ENCODE measurements at places on chromosomes 6 and 20.

GRCh38 chr6:48664826-48665225 is 553.8 kb upstream of the PTCHD4 start:
- no peak for DNase-seq

- no peak for DNase-seq
Measured at GRCh38 chr6:170084166-170084730, 206.6 kb downstream of the DLL1 start.

GRCh38 chr6:89048985-89049384 is 31.6 kb upstream of the PNRC1 start:
- DNase-seq = no peak

DNA sequence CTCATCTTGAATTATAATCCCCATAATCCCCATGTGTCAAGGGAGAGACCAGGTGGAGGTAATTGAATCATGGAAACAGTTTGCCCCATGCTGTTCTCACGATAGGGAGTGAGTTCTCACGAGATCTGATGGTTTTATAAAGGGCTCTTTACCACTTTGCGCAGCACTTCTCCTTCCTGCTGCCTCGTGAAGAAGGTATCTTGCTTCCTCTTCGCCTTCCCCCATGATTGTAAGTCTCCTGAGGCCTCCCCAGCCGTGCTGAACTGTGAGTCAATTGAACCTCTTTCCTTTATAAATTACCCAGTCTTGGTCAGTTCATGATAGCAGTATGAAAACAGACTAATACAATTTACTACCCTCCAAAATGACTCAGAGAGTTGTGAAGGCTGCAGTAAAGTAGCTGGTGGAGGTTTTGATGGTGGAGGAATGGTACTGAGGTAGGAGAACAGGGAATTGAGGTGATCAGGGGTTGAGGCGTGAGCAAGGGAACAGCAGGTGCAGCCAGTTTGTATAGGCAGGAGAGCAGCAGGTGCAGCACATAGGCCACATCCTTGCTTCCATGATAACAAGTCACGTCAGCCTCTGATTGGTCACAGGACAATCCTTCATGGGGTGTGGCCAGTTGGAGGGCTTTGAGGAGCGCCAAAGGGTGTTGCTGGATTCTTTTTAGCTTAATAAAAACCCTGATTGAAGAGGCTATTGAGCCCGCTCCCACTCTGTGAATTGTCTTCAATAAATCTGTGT is 150.0 kb downstream of the CDC5L start:
- no peak for DNase-seq

- no peak for DNase-seq
Measured at GRCh38 chr20:472889-473292, 10.6 kb upstream of the TBC1D20 start.

DNA sequence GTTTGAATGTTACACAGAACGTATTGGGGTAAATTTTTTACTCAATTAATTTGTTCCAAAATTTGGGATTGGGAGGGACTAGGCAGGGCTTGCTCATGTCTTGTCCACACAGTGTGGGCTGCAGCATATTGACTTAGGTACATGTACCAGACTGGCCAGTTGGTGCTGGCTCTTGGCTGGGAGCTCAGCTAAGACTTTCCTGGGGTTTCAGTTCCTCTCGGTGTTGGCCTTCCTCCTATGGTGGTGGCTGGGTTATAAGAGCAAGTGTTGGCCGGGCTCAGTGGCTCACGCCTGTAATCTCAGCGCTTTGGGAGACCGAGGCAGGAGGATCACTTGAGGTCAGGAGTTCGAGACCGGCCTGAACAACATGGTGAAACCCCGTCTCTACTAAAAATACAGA is 4.9 kb downstream of the CENPQ start:
- DNase-seq = no peak

DNA sequence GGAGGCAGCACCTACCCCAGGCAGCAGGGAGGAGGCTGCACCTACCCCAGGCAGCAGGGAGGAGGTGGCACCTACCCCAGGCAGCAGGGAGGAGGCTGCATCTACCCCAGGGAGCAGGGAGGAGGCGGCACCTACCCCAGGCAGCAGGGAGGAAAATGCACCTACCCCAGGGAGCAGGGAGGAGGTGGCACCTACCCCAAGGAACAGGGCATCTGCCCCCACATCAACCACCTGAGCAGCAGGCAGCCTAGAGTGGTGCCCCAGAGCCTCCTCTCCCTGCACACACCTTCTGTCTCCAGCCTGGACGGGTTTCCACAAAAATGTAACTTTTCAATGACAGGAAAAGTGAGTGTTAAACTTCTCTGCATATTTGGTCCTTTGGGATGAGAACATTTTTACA is 10.2 kb downstream of the KCNQ2 start:
- no peak for DNase-seq

- DNase-seq = no peak
Measured at GRCh38 chr20:18388860-18389259, 78.0 kb downstream of the DZANK1 start.

- no peak for DNase-seq
Measured at GRCh38 chr6:126172131-126172530, 167.8 kb upstream of the CENPW start.

DNA sequence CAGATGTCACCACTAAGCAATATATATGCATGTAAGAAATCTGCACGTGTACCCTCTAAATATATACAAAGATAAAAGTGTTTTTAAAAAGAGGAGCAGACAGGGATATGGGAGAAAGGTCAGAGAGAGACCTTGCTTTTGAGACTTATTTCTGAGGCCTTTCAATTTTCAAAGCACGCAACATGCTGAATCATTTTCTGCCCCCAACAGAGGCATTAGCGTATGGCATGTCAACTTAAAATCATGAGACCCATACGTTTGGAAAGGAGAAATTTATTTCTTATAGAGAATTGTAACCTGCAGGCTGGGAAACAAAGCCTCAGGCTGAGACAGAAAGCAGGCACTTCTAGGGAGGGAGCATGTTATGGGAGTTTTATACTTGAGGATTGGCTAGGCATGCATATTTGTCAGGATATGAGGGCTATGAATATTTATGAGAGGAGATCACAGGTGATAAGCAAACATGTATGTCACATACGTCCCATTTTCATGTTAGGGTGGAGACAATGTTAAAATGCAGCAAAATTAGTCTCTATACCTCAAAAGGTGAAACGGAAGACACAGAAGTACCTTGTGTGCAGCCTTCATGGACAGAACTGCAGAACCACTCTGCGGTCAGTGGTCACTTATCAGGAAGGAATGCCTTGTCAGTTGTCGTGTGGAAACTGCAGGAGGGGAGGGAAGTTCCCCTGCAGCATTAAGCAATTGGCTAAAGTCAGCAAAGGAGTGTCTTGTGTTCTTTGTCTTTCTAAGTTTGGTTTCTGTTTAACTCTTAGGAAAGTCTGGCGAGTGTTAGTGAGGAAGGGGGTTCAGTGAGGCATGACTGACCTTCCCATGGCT is 6.3 kb upstream of the GABRR2 start:
- no peak for DNase-seq

DNA sequence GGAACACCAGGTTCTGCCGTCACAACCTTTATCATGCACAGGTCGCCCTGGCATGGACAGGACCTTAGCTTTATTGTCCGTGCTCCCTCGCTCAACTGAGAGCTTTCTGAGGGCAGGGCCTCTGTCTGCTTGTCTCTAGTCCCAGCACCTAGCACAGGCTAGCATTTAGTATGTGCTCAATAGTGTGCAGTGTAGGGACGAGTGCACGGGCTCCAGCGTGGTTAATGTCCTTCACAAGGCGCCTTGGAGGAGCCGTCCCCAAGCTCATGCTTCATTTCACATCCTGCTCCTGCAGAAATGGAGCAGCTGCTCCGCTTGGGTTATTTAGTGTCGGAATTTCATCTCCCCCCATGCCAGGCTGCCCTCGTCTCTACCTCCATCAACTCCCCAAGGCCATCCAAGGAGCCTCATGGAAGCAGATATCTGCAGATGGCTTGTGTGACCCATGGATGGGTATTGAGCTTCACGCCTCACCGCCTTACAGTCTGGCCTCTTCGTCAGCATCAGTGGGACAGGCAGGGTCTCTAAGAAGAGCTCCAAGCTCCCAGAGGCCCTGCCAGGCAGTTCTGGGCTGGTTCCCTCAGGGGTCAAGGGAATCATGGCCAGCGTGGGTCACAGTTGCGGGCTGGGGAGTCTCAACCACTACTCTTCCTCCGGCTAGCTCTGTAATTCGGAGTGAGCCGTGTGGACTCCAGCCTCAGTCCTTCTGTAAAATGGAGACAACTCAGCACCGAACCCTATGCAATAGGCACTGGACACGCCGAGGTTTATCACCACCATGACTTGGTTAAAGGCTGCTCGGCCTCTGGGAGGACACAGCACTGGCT is 60.8 kb upstream of the APCDD1L start:
- DNase-seq = no peak

- no peak for DNase-seq
Measured at GRCh38 chr6:98118397-98119045, 715.9 kb upstream of the POU3F2 start.

GRCh38 chr6:53608396-53608795 is 57.2 kb downstream of the KLHL31 start:
- DNase-seq = no peak

DNA sequence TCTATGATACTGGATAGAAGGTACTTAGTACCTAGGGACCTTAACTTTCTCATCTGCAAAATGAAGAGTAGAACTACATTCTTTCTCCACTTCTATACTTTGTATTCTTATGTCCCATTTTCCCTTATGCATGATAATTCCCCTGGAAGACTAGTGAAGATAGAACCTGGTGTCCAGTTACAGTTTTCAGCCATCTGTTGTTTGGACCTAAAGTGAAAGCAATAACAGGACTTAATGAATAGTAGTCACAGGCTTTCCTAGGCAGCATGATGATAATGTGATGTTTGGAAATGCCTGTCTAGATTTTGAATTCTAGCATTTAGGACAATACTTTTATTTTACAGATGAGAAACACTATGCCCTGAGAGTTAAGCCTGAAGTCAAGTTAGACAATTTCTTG is 153.8 kb downstream of the RIMS1 start:
- DNase-seq = no peak

DNA sequence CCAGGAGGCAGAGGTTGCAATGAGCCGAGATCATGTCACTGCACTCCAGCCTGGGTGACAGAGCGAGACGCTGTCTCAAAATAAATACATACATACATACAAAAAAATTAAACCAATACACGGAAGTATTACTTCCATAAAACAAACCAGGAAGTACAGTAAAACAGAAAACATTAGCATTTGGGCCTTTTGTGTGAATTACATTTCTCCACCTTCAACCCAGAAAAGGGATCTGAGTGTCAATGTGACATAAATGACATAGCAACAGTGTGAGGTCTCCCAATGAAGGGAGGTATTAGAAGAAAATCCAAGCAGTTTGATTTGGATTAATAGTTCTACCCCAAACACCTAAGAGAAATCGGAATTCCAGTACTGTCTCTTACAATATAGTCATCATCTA is 10.1 kb downstream of the CSNK2A1 start:
- no peak for DNase-seq

DNA sequence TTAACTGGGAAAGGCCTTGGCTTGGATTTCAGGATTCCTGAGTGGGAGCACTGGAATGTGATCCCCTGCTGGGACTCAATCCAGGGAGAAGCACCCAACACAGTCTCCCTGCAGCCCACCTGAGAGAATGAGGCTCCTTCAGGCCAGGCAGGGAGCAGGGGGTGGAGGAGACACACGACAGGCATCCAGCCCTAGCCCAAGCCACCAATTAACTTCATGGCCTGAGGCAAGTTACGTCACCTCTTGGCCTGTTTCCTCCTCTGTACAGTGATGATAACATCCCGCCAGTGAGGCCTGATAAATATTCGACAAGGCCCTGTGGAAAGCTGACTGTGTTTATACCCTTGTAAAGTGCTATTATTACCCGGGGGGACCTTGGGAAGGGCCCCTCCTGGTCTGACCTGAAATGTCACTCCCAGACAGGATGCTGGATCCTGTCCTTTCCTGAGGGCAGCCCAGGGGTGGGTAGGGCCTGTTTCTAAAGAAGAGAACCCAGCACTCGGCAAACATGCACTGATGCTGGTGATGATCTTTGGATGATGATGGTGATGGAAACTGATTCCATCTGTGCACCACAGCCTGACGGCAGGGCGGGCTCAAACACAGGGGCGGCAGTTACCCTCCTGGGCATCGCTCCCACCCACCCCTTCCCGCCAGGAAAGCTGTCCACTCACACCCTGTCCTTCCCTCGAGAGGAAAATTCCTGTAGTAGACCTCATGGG is 12.4 kb downstream of the FRS3 start:
- no peak for DNase-seq

DNA sequence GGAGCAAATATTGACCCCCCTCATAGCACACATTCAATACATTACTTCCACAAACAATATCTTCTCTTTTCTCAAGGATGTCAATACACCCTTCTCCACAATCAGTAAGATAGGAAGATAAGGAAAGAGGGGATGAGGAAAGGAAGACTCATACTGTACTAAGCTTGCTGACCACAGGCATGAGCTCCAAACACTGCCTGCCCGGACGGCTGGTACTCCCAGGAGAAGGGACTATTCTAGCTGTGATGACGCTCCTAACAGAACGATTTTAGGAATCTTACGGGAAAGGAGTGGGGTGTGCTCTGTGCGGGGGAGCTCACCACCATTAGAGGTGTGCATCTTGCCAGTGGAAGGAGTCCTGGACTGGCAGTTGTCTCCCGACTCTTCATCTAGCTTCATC is 3.9 kb upstream of the CCN6 start:
- no peak for DNase-seq

DNA sequence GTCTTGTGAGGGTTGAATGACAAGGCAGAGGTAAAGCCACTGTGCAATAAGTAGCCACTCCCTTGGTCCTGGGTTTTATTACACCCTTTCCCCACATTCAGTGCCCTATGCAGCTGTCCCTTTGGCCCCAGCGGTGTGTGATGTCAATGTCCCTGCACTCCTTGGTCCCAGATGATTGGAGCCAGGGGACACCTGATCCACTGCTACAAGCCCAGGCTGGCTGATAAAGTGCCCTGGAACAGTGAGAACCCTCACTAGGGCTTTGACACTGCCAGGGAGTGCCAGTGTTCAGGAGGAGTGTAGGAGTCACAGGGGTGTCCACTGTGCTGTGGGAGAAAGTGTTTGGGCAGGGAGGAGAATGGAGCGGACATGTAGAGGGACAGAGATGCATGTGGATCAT is 30.4 kb downstream of the GABRR1 start:
- no peak for DNase-seq

- no peak for DNase-seq
Measured at GRCh38 chr20:6877633-6878032, 110.1 kb downstream of the BMP2 start.

DNA sequence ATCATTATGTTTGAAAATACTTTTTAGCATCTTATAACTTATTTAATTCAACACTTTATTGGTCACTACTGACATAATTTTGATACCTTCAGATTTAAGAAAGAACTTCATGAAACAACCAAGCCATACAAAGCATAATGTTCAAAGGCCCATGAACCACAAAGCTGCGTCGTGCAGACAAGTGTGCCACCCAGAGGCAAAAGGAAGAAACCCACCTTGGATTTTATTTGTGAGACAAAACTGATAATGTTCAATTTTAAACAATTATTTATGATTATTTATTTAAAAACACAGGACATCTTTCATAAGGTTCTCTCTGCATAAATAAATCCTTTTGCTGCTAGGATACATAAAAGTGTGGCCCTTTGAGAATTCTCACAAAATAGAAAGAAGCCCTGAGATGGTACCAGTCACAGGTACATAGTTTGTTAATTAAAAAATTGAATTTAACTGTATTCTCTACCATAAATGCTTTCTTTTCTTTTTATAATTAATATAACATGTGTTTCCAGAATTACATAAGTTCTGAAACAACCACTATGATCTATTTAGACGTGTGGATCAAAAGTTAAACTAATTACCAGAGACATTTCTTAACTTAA is 143.7 kb downstream of the RALGAPA2 start:
- no peak for DNase-seq

GRCh38 chr6:6565069-6565468 is 23.5 kb upstream of the LY86 start:
- no peak for DNase-seq

Measured in activated gamma-delta T cell treated with anti-CD3 and anti-CD28 coated beads, Interleukin-2, amount 50 U/mL, for 16 hours (primary cell).